ENCODE measurements at places on chromosomes 1 and 21.

- DNase-seq, result no peak
Observed at GRCh38 chr21:29555601-29556000, 256.9 kb downstream of the BACH1 start.

DNA sequence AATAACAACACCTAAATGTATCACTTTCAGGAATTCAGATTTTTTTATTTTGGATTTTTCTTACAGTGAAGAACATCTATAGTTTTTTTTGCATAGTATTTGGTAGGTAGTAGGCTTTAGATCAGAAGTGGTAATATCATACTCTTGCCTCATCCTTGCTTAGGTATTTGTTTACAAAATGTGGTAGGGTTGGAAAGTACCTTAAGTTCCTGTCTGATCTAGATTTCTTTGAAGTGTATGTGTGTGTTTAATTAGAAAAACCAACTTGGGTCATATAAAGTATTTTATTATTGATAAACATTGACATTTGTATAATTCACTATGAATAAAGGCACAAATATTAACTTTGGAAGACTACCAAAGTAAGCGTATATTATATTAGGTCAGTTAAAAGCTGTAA lies 85.3 kb upstream of the GPR88 start:
- DNase-seq, result no peak

DNA sequence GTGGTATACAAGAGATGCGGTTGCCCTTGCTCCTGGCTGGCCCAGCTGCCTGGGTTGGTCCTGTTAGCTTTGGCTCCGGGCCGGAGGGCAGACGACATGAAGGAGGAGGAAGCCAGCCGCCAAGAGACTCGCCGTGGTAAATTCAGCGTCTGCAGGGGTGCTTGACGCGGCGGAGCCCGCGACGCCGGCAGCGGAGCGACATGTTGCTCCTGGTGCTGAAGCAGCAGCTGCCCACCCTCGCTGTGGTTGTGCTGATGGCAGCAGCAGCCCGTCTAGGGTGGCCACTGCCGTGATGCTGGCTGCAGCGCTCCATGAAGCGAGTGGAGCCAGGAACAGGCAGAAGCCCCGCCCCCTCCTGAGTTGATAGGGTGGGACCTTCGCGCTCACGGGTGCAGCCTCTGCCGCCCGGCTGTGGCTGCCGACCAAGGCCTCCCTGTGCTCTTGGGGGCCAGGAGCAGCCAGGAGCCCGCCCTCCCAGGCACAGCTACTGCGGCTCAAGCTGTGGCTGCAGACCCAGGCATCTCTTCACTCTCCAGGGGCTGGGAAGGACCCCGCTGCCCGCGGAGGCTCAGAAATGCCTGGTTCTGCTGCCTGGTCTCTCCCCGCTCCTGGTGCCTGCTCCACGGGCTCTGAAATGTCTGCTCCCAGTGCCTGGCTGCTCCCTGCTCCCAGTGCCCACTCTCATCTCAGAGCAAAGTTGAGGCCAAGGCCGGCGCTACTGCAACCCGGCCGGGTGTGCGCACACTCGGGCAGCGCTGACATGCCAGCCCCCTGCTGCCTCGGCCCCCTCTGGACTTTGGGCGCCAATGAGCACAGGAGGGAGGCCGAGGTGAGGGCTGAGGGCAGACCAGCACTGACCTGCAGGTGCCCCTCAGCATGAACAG lies 4.4 kb upstream of the ZNF692 start:
- peak; percentile 88 for DNase-seq

DNA sequence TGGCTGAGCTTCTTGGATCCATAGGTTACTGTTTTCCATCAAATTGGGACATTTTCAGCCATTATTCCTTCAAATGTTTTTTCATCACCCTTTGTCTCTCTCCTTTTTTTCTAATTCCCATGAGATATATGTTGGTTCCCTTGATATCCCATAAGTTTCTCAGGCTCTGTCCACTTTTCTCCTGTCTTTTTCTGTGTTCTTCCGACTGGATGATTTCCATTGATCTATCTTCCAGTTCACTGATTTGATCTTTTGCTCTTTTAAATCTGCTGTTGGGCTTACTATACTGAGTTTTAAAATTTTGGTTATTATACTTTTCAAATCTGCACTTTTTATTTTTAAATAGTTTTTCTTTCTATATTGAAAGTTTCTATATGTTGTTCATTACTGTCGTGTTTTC lies 18.2 kb downstream of the PRKACB start:
- DNase-seq, result no peak

GRCh38 chr1:200979574-200980451 lies 43.7 kb downstream of the KIF21B start:
- DNase-seq, result no peak

GRCh38 chr1:205680073-205680851 lies at the start of gene SLC45A3:
Gene SLC45A3 (minus strand): TSS chr1:205680509. CDS start chr1:205664656, 15,853 bp downstream.
- DNase-seq, result peak; percentile 65

DNA sequence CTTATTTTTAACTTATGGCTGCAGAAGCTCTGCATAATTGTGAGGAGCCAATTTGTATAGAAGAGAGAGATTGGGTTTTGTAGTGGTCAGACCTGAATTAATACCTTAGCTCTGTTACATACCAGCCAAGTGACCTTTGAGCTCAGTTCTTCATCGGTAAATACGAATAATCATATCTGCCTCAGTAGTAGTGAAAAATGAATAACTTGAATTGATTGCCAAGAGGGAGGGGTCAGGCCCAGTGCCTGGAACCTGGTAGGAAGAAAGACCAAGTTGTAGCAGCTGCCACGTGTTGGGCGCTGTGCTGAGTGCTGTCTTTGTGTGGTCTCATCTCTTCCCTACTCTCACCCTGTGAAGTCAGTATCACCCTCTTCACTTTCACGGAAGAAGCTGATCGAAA lies 247.5 kb downstream of the PBX1 start:
- DNase-seq, result no peak

DNA sequence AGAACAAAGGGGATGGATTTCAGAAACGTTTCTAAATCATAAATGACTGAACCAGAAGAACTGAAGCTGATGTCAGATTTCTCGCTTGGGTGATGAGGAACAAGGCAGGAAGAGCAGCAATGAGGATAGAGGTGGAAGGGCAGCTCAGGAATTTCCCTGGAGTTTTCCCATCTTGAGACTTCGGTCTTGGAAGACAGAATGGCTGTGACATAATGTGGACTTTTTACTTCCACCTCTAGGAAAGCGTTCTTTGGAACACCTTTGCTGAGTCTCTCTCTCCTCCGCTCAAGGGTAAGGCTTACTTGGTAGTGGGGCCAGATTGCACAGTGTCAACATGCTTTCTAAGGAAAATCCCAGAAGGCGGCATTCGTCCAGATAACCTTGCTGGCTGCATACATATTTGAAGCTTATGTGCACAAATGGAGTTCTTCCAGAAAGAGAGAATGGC lies 36.6 kb downstream of the DEGS1 start:
- no peak for DNase-seq

DNA sequence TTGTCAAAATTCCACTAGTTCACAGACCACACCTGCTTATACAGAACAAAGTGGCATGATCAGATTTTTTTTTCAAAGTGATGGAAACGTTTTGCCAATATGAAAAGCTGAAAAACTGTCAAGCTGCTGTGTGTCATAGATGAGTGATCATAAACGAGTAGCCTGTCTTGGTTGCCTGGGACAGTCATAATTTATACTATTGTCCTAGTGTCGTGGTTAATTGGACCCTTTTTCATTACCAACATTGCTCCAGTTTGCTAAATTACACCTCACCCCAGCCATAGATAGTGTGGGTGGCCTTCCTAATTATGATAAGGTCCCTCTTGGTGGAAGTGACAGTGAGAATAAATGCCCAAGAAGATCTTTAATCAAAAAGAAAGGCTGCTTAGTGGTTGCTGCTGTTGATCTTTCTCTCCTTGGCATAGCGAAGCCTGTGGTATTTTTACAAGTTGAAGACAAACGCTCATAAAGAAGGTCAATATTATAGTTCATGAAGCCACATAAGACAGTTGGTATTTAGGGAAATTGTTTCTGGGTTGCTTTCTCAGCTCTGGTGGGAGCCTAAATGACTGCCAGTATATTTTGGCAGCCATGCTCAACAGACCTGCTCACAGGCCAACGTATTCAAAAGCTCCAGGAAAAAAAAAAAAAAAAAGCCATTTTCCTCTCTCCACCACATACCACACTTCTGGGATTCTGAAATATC lies 478.1 kb downstream of the PLA2G4A start:
- DNase-seq, result no peak

- no peak for DNase-seq
Observed at GRCh38 chr1:7643530-7643929, 127.6 kb upstream of the VAMP3 start.

GRCh38 chr21:14099570-14099969 lies 111.2 kb downstream of the LIPI start:
- DNase-seq, result peak; percentile 3

DNA sequence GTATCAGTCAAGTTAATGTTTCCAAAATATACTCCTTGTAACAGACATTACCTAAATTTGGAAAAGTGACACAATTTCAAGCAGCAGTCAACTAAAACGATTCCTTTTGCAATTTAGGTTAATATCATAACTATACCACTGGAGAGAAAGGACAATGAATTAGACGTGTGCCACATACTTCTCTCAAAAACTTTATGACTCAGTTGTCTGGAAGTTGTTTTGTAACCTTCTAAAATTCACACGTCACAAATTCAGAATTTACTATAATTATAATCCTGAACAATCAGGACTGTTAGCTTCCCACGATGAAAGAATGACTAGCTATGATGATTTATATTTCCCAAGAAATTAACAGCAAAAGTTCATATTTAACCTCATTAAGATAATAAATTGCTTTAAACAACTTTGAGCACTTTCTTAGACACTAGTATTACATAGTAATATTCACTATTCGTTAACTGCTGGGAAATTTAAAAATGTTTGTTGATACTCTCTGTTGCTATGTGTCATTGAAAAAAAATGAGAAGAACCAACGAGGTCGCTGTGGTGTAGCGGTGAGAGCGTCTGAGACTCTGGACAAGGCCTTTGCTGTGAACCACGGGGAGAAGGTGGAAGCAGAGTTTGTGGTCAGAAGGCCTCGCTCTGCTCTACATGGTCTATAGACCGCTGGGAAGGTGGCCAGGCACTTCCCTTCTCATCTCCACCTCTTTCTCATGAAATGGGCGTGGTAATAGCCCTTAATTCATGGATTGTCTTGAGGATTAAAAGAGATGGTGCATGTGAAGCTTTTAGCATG lies 27.9 kb upstream of the BATF3 start:
- no peak for DNase-seq

- no peak for DNase-seq
Observed at GRCh38 chr1:101300916-101301315, 64.1 kb downstream of the S1PR1 start.

DNA sequence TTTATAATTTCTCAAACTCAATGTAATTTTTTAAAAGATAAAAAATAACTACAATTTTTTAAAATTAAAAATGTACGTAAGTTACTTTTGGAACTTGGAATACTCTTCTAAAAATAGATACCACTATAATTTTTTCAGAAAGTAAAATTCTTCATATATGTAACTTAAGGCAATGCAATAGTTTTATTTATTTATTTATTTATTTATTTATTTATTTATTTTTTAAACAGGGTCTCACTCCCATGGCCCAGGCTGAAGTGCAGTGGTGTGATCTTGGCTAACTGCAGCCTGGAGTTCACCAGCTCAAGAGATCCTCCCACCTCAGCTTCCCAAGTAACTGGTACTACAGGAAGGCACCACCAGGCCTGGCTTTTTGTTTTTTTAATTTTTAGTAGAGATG lies 3.1 kb upstream of the KRTAP23-1 start:
- no peak for DNase-seq

GRCh38 chr1:208166340-208167138 lies 77.6 kb downstream of the PLXNA2 start:
- no peak for DNase-seq

DNA sequence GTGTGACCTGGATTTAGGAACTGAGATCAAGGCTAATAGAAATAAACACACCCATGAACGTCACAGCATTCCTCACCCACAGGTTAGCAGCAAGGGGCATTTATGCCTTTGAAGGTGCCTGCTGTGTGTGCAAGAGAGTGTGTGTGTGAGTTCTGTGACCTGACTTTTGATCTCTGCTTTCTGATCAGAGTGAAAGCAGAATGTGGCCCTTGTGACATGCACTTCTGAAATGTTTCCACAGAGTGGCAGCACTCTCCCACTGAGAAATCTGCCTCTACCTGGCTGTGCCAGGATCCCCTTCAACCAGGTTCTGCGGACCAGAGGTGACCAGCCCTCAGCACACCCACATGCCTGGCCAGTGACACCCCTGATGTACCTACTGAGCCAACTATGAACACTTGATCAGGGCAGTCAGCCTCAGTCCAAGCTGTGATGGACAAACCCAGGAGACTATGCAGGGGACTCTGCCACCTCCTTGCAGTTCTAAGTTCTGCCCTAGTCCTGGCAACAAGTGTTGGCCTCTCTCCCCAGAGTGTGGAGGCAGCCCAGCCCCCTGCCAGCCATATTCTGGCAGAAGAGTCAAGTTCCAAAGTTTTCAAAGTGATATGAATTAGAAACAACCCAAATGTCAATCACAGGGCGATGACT lies 41.0 kb downstream of the RXRG start:
- DNase-seq, result peak; percentile 16

- DNase-seq, result no peak
Observed at GRCh38 chr1:217137210-217137881, 414.1 kb upstream of the ESRRG start.

GRCh38 chr1:1358433-1359271 lies at the start of gene MXRA8:
Gene MXRA8 (minus strand): TSS chr1:1358555. CDS start chr1:1358504, 51 bp downstream.
- peak; percentile 95 for DNase-seq

DNA sequence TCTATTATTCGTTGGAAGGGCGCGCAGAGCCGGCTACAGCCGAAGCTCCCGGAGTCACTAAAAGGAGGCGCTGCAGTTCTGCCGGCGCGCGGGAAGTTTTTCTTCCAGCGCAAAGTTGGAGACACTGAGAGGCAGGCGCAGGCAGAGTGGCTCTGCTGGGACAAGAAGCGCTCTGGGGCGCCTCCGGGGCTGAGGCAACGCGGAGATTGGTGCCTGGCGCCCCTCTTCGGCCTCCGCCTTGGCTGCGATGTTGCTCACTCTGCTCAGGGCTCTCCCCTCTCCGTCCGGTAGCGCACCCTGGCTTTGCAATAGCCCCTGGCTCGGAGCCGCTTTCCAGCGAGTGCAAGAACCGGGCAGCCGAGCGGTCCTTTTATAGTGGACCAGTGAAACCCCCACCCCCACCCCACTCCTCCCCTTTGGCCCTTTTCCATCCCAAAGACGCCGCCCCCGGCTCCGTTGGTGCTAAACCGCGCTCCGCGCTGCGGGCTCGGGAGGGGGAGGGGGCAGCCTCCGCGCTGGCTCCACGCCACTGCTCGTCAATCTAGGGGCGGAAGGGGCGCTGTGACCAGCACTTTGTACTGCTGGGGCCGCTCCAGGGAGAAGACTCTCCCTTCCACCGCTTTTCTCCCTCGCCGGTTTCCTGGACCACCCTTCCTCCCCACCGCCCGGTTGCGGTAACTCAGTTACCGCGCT lies at the start of gene ADAMTS1:
Gene ADAMTS1 (minus strand): TSS at position 344 of the 693 bp plus-strand sequence. CDS start 455 bp downstream, outside the sequence.
- peak; percentile 96 for DNase-seq

DNA sequence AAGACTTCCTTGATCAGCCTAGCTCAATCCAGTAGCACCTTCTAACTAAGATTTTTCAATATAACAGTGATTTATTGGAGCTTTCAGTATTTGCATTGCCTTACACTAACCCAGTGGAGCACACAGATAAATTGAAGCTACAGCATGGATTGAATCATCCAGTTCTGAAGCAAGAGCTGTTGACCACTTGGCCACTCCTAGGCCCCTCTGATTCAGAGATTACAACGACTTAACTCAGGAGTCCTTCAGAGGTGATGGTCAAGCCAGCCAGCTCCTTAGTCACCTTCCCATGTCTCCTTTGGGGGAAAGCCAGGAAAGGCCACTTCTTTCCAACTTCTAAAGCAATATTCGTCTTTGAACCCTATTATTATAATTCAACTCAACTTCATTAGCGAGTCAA lies 151.8 kb downstream of the TENT5C start:
- peak; percentile 1 for DNase-seq
